Epithelial cell of esophagus (primary cell): ENCODE measurements at places on chromosomes 11 and 22.

DNA sequence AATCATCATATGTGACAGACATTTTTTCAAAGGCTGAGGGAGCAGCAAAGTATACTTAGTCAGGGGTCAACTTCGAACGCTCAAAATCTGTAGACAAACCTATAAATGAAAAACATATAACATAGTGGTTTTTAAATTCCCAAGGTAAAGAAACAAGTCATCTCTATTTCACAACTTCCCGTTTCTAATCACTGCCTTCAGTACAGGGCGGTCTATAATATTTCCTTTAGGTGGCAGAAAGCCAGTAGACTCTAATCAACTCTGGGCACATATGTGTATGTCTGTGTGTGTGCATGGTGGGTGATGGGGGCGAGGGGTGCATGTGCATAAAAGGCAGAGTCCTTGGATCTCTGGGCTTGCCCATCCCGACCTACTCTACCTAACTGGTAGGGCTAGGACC lies 55.0 kb upstream of the ARFGAP3 start:
- DNase-seq: no peak

DNA sequence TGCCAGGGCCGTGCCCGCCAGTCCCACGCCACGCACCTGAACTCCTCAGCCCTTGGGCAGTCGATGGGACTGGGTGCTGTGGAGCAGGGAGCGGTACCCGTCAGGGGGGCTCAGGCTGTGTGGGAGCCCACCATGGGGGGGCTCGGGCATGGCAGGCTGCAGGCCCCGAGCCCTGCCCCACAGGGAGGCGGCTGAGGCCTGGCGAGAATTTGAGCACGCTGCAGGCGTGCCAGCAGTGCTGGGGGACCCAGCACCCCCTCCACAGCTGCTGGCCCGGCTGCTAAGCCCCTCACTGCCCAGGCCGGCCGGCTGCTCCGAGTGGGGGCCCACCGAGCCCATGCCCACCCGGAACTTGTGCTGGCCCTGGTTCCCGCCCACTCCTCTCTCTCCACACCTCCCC lies 56.8 kb downstream of the TMPRSS5 start:
- no peak for DNase-seq

DNA sequence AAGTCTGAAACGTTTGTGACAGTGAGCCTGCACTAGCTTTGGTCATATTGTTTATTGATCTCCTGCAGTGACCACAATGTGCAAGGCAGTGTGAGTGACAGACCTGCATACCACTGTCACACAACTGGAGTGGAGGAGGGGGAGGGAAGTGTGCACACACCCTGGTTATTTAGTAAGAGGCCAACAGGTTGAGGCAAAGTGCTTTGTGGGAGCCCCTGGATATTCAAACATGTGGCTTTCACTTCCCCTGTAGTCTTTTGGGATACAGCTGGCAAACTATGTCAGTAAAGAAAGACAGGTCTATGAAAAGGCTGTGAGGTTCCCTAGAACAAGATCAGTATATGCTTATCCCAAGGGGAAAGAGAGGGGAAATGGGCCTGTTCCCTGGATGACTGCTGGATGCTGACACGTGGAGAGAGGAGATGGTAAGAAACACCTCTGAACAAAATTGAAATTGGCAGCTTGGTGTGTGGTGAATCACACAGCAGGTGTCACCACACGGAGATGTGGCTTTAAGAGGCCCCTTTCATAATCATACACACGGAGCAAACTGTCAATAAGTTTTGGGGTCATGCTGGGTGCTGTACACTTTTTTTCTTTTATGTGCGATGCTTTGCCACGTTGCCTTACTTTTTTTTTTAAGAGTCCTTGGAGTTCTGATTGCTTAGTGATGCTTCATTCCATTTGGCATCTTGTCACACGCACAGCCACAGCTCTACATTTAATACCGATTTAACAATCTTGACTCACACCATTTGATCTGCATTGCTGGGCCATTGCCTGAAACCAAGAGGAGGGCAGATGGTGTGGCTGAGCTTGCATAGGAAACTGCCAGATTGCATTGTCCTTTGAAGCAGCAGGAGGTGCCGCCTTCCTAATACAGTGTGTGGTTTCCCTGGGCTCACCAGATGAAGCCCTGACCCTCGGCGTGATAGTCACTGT lies 11.3 kb downstream of the OSBP2 start:
- DNase-seq: no peak

DNA sequence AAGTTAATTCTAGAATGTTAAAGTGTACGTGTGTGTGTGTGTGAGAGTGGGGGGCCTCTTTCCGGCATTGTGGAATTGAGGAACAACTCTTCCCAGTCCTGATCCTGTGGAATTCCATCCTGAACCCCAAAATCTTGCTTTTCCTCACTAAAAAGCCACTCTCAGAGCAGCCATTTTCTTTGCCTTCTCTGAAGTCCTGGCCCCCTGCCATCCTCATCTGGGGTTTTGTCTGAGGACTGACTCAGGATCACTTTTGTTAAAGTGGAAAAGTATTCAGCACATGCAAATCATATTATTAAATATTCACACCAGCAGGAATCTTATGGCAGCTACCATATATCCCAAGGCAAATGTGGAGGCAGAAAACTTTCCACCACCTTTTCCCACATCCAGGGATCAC lies 3.8 kb downstream of the SCN4B start:
- no peak for DNase-seq

DNA sequence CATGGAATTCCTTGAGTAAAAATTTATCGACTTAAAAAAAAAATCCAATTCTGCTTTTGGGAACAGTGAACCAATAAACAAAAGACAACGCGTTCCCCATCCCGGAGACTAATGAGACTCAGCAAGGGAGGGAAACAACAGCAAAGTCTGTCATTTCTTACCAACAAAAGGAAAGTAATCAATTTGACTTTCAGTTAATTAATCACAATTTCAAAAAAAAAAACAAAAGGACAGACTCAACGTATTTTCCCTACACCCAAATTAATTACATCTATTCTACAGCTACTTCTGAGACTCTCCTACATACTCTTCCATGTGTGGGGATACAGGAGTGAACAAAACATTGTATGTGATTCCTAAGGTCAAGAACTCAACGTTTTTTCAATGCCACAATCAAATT lies 1.9 kb downstream of the RDX start:
- no peak for DNase-seq

DNA sequence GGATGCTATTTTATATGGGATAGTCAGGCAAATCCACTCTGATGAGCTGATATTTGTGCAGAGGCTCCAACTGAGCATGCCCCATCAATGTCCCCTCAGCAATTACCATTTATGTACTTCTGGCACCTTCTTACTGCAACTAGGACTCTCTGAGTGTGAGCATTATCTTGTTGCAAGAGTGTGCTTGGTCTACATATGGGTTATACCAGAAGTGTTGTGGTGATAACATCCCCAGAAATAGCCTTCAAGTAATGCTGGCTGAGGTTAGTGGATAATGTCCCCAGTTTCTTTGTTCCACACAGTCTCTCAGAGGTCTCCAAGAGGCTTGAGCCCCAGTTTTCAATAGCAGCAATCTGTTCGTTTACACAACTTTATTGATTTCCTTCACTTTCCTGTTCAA lies 408.6 kb downstream of the JRKL start:
- DNase-seq: no peak

DNA sequence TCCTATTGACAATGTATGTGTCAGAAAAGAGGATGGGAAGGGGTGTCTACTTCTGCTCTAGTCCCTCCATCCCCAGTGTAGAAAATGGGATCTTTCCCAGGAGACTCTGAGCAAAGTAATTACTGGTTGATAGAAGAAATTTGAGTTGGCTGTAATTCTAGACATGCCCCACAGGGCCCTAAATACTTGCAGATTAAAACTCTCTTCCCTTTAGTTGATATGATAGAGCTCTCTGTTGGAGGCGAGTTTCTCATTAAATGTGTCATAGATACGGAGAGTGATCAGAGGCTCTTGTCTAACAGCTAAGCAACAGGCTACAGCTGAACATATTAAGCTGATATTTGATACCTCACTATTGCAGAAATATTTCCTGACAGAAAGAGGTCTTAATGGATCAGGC lies 32.9 kb downstream of the OR52E1 start:
- DNase-seq: no peak

GRCh38 chr22:38017272-38017920 lies 33.0 kb upstream of the SOX10 start:
- peak; percentile 50 for DNase-seq

- DNase-seq: no peak
These were observed 49.4 kb downstream of the SMIM38 start for GRCh38 chr11:69204941-69205742.

GRCh38 chr11:102685338-102685737 lies 20.2 kb downstream of the MMP27 start:
- peak; percentile 91 for DNase-seq

DNA sequence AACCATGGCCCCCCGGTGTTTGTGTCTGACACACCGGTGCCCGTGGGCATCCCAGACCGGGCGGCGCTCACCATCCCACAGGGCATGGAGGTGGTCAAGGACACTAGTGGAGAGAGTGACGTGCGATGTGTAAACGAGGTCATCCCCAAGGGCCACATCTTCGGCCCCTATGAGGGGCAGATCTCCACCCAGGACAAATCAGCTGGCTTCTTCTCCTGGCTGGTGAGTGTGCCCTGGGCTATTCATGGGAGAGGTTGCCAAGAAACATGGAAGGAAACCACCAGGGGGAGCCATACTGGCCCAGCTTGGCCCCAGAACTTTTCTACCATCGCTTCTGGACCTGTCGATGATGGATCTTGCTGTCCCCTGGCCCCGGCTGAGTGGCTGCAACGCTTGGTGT lies 36.5 kb downstream of the PRDM11 start:
- peak; percentile 53 for DNase-seq

DNA sequence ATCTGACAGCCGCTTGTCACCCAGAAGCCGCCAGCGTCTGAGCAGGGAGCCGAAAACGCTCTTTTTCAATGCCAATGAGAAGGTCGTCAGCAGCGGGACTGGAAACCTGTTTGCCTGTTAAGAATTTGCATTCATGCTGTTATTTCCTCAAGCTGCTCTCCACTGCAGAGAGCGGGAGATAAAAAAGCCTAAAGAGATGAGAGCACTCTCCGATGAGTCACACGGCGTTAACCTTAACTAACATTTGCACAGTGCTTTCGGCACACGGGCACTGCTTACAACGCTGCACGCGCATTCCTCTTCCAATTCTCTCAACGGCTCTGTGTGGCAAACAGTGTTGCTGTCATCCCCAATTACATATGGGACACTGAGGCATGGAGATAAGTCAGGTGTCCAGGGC lies 40.0 kb upstream of the RTL6 start:
- peak; percentile 71 for DNase-seq

GRCh38 chr11:102767800-102768199 lies 12.6 kb downstream of the MMP10 start:
- DNase-seq: no peak

GRCh38 chr11:80041136-80042000 lies 600.5 kb upstream of the TENM4 start:
- DNase-seq: peak; percentile 46

GRCh38 chr11:87892291-87892690 lies 283.0 kb downstream of the RAB38 start:
- no peak for DNase-seq

DNA sequence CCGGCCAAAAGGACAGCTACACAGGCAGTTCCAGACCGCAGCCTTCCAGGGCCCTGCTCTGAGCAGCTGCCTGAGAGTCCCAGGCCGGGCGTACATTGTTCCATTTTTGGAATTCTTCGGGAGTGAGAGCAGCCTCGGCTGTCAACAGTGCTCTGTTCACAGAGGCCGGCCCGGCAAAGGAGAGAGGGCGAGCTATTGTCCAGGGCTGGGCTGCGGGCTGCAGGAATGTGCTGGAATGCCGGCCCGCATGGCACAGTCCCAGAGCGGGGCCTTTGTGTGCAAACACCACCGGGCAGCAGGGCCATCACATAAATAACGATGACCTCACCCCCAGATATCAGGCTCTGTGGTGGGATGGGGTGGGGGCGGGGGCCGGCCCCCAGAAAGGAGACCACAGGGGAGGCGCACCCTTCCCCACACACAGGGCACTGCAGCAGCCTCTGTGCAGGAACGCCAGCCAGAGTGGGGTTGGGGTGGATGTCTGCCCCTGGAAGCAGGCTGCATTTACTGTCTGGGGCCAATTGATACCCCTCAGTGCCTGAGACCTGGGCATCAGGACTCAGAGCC lies 15.8 kb downstream of the LINC01488 start:
- peak; percentile 55 for DNase-seq
